SHP77 (cell line): ENCODE measurements at places on chromosomes 1 and 21.

DNA sequence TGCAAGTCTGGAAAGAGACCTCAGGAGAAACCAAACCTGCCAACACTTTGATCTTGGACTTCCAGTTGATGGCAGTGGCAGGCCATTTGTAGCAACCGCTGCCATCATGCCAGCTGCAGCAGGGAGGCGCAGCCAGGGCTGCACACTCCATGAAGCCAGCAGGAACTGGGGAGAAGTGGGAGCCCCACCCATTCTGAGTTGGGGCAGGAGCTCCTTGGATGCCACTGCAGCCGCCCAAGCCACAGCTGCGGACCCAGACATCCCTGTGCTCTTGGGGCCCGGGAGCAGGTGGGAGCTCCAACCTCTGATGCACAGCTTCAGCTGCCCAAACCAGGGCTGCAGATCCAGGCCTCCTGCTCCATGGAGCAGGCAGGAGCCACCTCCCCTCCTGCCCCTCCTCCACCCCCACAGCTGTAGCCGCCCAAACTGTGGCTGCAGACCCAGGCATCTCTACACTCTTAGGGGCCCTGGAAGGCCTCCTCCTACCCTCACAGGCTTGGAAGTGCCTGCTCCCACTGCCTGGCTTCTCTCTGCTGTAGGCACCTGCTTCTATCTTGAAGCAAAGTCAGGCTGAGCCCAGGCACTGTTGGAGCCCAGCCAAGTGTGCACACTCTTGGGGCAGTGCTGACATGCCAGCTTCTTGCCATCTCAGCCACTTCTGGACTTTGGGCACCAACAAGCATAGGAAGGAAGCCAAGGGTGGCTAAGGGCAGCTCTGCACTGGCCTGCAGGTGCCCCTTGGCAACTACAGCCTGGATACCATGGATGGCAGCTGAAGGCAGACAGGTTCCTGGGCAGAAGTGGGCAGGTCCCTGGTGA lies 20.0 kb upstream of the DISP1 start:
- DNase-seq: peak; percentile 31

DNA sequence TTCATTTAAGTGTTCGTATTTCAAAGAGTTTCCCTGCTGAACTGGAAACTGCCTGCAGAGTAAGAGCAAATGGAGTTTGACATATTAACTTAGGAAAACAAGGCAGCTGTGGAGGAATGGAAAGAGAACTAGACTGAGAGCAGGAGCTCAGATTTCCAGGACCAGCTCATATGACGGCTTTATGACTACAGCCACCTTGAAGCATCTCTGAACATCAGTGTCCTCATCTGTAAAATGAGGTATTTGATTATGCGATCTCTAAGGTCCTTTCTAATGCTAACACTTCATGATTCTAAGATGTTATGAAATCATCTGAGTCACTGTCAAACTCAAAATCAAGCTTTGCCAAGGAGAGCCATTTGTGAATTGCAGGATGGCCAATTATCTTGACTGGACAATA lies 112.3 kb downstream of the PRRX1 start:
- DNase-seq: no peak

- no peak for DNase-seq
Observed at GRCh38 chr1:155199792-155200191, 7.9 kb downstream of the THBS3 start.

GRCh38 chr1:52368383-52369172 lies 2.6 kb upstream of the CC2D1B start:
- peak; percentile 54 for DNase-seq

GRCh38 chr1:37255136-37255795 lies 219.1 kb upstream of the ZC3H12A start:
- DNase-seq: no peak

- peak; percentile 87 for DNase-seq
Observed at GRCh38 chr1:35202048-35202719, 9.2 kb upstream of the SFPQ start.

- DNase-seq: no peak
Observed at GRCh38 chr1:242426271-242426905, 98.1 kb downstream of the PLD5 start.
